ENCODE measurements at places on chromosomes 5 and 9.

DNA sequence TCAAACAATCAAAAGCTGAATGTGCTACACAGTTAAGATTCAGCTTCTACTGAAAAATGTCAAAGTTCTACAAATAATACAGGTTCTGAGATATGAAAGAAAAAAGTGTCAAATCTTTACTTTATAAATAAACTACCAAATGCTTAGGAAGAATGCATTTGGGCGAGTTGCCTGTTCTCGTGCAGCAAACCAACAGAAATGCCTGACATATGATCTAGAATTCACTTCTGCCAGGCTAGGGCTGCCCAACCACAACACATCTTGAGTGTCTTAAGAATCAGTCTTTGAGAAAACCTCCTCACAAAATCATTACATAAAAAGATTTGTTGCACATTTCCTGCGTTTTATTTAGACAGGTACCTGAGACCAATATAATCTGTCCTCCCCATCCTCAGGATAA, 42.2 kb downstream of the ANKH start:
- DNase-seq = no peak

DNA sequence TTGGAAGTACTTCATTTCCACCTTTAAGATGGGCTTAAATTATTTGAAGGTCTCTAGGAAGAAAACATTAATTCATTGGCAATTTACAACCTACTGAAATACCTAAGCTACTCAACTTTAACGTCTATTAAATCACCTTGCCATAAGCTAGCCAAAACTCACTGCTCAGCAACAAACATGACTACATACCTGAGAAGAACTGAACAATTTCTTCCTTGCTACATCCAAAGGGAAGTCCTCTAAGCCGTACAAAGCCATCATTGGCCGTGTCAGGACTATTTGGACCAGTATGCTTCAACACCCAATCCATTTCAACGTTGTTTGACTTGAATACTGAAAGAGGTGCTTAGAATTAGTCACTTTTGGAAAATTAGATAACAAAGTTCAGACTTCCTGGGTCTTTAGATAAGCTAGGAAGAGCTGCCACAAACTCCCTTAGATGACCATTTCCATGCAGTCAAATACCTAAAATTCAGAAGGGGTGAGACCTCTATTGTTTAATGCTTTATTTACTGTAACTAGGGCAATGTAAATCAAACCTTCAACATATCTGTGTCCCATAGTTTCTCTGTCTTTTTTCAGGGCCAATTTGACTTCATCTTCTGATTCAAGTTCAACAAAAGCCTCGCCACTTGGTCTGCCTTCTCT, 2.6 kb downstream of the HNRNPH1 start:
- no peak for DNase-seq

DNA sequence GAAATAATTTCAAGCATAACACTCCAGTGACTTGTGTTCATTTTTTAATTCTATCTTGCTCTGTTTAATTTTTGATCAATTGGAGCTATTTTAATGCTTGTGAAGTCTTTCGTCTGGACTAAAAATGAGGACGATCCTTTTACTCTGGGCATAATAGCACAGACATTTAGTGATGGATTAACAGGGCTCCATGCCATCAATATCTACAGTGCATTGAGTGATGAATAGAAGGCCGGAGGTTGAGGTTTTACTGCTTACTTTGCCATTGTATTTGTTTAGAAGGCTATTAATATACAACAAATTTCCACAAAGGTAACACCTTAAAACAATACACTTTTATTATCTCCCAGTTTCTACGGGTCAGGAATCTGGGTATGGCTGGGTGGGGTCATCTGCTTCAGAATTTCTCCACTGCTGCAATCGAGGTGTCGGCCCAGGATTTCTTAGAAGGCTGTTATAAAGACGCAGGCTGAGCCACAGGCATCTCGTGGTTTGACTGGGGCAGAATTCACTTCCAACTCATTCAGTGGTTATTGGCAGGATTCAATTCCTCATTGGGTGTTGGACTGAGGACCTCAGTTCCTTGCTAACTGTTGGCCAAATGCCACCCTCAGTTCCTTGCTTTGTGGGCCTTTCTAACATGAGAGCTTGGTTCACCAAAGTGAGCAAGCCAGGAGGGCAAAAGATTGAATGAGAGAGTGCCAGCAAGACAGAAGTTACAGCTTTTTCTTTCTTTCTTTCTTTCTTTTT, 265.4 kb upstream of the VLDLR start:
- DNase-seq = no peak

DNA sequence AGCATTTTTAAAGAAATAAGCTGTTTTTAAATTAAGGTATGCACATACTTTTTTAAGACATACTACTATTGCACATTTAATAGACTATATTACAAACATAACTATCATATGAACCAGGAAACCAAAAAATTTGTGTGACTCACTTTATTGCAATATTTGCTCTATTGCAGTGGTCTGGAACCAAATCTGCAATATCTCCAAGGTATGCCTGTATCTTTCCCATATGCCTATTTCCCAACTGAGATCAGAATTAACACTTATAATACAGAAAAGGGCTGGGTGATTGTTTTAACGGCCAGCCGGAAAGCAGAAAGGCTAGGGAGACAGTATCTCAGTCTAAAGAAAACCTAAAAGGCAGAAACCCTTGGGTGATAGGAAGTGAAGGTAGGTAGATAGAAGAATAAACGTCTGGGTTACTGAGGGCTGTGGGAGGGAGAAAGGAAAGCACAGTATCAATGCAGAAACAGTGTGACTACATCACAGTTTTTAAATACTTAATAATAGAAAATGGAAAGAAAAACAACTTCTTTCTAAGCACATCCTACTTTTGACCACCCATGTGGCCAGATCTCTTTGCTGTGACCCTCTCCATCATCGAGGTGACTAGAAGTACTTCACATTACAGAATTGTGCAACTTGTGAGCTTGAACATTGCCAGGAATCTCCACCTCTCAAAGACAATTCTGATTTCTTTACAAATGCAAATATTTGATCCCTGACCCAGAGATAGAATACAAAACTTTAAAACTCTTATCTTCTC, 126.4 kb downstream of the LPAR1 start:
- no peak for DNase-seq

DNA sequence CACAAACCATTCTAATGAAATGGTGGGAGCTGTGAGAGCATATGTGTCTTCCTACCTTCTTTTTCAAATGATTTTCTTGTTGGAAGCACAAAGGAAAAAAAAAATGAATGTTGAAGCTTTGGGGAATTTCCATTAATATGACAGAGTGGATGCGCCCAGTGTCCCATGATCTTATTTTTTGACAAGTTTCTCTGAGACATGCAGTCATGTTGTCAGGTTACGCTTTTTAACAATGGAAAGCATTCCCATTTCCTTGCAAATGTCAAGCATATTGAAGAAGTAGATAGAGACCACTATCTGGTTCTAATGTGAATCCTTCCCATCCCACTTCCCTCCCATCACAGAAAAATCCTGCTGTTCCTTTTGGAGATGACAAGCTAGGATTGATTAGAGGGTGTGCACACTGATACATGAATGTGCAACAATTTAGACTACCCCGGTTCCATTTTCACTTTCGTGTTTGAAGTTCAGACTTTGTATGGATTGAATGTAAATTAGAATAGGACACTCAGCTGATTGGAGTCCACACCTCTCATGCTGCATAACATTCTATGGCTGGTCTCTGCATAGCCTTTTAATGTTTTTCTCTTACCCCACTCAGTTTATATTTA, 919.4 kb downstream of the TLE4 start:
- no peak for DNase-seq

- DNase-seq = no peak
Measured at GRCh38 chr9:38339496-38339895, 53.0 kb upstream of the ALDH1B1 start.

GRCh38 chr5:54570916-54571315, 53.4 kb downstream of the SNX18 start:
- no peak for DNase-seq

DNA sequence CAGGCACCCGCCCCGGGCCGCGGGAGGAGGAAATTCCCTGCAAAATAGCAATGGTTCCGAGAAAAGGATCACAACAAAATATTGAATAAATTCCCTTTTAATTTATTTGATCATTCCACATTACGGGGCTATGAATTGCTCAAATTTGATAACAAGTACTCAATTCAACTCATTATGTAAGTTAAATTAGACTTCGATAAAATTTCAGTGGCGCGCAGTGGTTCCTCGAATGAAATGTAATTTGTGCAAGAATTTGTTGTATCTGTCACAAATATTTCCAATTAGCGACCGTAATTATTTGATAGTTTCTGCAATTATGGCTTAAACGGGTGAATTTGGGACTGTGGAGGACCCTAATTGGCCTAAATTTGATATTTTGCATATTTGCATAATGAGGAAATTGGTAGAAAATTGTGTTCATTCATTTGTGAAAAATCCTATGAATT, 76.0 kb upstream of the TBCA start:
- no peak for DNase-seq

DNA sequence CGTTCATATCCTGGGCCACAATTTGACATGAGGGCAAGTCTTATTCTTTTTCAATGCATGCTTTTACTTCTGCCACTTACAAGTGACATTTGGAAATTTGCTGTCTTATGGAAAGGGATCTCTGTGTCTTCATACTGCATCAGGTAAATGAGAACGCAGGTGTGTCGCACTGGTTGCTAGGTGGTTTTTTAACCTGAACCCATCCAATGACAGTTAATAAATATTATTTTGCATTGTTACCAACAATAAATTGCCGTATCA, 1.1 kb downstream of the ADAMTS16 start:
- no peak for DNase-seq

- DNase-seq = no peak
Measured at GRCh38 chr9:112599732-112600131, 113.1 kb downstream of the KIAA1958 start.

DNA sequence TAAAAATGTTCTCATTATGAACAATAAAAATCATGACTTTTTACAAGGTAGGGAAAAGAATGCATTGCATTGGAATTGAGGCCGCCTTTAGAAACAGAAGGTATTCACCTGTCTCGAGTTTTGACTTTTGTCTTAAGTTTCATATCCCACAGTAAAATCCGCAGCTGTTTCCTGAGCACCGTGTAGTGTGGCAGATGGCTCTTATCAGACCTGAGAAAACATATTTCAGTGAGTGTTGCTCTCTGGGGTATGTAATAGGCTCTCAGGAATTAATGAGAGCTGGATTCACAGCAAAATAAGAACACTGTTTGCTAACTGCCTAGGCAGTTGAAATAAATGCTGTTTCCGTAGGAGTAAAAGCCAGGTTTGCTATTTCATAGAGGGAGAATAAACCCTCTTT, 221.4 kb downstream of the CFAP90 start:
- no peak for DNase-seq

- DNase-seq = no peak
Measured at GRCh38 chr5:6248132-6248531, 130.2 kb downstream of the MED10 start.

- DNase-seq = no peak
Measured at GRCh38 chr9:133701981-133702797, 36.0 kb downstream of the SARDH start.

DNA sequence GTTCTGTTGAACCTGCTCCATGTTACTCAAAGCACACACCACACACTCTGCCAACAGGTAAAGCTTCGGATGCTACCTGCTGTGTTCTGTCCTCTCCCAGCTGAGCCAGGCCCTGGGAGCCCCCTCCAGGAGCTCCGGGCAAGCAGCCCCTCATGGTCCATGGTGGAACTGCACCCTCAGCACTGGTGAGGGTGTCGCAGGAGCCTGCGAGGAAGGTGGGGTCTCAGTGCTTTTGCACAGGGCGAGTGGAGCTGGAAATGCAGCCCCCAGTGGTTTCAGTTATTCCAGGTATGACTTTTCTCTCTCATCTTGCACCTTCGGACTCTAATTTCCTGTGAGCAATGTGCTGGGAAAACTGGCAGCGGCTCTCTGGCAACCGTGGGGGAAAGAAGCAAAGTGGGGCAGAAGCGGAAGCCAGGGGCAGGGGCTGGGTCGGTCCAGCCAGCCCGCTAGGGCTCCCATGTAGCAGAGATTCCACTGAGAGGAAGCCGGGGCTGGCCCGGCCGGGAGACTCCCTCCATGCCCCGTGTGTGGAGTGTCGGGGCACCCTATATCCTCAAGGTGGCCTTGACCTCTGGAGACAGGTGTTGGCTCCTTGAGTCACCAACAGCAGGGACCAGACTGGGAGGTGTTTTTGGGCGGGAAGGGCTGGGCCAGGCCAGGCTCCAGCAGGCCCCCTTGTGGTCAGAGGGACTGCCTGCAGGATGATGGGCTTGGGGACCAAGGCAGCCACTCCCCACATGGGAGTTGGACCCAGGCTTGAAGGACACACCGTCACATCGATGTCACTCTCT, 75.6 kb upstream of the PRSS3 start:
- DNase-seq = peak; percentile 12

GRCh38 chr9:33995449-33995848, 53.2 kb downstream of the UBAP2 start:
- DNase-seq = no peak

DNA sequence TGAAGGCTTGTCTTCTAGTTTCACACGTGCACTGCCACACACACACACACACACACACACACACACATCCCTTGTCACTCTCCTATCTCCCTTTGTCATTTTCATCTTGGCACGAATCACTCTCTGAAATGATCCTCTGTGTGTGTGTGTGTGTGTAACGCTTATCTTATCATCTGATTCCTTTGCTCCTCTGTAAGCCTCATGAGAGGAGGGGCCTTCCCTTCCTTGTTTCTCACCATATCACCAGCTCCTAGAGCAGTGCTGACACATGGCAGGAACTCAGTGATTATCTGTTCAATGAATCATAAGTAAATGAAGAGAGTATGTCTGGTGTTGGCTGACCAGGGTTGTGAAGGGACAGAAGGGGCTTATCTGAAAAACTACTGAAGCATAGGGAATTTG, 53.3 kb downstream of the PDE4D start:
- no peak for DNase-seq

DNA sequence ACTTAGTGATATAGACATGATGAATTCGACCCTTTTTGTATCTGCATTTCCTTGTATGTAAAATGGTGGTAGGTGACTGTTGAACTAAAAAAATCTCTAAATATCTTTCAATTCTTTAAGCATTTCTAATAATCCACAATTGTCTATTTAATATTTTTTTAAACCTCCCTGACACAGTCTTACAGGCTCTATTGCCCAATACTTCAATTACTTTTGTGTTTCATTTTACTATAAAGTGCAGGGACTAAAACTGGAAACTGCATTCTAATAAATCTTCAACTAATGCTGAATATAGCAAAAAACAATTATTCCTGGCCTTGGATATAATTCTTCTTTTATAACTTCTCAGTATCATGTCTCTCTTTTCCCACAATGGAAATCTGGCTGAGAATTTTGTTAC, 202.7 kb upstream of the PIK3R1 start:
- DNase-seq = no peak

DNA sequence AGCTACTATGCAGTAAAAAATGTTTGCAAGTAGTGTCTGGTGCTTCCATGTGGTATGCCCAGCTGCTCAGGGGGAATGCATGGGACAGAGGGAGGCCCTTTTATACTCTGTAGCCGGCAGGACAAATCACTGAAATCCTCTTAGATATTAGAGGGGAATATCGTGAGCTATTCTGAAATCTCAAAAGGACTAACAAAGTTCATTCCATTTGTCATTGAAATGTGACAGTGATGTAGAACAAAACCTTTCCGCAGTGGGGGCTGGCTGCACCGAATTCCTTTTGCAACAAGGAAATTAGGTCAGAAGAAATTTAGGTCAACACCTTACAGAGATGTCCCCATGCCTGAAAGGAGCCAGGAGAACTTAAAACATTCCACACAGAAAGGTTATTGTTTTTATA, 72.4 kb upstream of the MEF2C start:
- DNase-seq = no peak

GRCh38 chr5:34639852-34640626, 16.1 kb upstream of the RAI14 start:
- no peak for DNase-seq
